ENCODE measurements at places on chromosomes 12 and 14.

- peak; percentile 77 for DNase-seq
Measured at GRCh38 chr12:46266869-46267574, 1.8 kb downstream of the SLC38A1 start.

GRCh38 chr14:59147007-59147406 is 41.5 kb upstream of the DAAM1 start:
- no peak for DNase-seq

- peak; percentile 67 for DNase-seq
Measured at GRCh38 chr12:54704202-54704601, 56.0 kb upstream of the DCD start.

DNA sequence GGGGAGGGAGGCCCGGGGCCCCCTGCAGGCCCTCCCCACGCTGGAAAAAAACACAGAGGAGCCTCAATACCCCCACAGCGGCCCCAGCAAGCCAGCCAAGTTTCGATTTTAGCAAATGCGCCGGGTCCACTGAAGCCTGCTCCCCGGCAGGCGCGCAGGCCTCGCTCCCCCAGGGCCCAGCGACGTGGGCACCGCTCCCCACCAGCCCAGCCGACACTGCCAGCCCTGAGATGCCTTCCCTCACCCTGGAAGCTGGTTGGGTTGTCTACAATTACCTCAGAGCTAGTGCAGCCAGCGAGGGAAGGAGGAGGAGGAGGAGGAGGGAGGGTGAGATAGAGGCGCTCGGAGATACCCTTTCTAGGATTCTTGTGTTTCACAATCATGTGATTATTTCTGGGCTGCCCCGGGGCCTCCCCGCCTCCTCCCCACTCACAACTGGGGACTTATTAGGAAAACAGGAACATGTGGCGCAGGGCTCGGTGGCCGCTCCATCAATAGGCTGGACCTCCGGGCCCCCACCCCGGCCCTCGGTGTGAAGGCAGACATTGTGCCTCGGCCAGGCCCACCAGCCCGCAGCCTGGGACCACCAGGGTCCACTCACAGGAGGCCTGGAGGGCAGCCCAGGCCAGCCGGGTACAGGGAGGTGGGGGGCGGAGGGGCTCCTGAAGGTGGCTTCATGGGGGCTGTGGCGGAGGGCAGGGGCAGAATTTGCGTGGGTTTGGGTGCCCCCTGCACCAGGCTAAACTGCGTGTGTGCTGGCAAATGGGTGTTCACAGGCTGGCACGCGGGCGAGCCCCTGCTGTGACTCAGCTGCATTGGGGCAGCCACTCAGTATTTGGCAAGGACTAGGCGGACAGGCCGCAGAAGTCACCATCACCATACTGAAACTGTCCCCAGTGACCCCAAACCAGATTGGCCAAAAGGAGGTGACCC is 109.9 kb downstream of the NCOR2 start:
- DNase-seq, result peak; percentile 89

GRCh38 chr12:54197431-54197909 is 8.7 kb upstream of the SMUG1 start:
- no peak for DNase-seq

DNA sequence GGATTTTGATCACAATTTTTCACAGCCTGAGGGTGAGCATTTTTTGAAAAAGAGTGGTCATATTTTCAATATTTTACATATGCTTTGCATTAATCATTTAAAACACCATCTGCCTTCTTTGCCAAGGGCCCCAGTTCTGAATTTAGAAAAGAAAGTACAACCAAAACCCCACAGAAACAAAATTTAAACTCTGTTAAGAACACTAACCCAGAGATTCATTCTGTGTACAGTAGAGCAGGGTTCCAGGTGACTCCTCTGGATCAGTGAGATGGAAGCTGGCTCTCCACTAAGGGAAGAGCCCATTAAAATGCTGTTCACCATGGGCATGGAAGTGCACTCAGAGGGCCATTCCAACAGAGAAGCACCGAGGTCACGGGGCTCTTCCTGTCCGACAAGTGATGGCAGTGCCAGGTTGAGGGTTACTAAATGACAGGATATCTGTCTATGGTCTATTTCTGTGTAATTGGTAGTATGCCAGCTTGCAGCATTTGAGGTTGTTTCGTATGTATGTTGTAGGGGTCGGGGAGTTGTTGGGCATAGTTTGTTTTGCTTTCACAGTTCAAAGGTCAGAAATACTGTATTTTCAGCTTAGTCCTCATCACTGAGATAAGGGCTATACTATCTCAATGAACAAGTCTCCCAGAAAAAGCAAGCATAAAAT is 95.9 kb downstream of the SLC35F4 start:
- no peak for DNase-seq

DNA sequence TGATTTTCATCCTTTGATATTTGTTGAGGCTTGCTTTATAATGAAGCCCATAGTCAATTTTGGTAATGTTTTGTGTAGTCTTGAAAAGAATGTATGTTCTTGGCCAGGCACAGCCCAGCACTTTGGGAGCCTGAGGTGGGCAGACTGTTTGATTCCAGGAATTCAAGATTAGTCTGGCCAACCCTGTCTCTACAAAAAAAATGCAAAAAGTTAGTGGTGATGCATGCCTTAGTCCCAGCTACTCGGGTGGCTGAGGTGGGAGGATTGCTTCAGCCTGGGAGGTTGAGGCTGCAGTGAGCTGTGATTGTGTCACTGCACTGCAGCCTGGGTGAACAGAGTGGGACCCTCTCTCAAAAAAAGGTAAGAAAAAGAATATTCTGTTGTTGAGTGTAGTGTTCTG is 10.8 kb downstream of the ETNK1 start:
- no peak for DNase-seq

DNA sequence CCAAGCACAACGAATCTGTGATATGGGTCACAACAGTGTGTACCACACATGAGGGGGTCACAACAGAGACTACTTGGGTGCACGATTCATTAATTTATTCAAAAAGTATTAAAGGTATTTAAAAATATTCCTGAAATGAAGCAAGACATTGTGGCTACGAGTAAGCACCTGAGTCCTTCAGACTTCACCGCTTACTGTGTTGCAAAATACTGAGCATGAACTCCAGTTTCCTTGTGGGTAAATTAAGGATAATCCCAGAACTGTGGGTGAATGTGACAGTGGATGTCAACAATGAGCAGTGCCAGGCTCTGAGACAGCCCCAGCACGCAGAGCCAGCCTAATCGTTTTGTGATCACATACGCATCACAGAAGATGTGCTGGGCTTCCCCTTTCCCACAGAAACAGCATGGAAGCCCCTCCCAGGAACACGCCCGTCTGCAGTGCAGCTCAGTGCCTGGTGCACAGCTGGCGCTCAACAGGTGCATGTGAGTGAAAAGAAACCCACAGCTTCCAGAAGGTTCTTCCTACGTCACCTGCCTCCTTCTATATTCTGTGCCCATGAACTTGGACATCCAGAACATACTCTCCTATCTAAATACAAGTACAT is 29.1 kb downstream of the CDC42BPB start:
- no peak for DNase-seq

GRCh38 chr12:108538146-108538545 is 22.8 kb downstream of the SART3 start:
- DNase-seq, result no peak

DNA sequence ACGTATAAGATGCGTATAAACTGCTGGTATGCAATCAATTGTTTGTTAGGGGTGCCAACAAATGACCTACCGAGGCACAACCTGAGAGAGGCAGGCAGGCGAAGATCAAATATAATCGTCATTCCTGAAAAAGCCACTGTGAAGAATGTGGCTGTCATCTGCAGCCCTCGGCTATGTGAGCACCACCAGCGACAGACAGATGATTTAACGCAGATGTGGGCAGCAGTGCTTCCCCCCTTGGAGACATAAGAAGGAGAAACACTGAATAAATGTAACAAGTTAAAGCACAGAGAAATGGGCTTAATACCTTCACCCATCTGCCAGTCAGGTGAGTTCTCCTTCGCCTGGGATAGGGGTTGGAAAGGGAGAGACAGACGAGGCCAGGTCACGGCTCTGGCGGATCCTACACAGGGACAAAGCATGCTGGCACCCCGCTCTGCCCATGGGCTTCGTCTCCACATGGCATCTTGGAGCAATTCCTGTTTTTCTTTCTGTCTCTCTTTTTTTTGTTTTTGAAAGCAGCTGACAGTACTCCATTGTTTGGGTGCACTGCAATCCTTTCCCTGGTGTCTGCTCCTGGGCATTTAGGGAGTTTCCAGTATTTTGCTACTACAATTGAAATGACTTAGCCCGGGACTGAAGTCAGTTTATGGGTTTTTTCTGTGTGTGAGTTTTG is 28.1 kb downstream of the TNFAIP2 start:
- DNase-seq, result no peak

DNA sequence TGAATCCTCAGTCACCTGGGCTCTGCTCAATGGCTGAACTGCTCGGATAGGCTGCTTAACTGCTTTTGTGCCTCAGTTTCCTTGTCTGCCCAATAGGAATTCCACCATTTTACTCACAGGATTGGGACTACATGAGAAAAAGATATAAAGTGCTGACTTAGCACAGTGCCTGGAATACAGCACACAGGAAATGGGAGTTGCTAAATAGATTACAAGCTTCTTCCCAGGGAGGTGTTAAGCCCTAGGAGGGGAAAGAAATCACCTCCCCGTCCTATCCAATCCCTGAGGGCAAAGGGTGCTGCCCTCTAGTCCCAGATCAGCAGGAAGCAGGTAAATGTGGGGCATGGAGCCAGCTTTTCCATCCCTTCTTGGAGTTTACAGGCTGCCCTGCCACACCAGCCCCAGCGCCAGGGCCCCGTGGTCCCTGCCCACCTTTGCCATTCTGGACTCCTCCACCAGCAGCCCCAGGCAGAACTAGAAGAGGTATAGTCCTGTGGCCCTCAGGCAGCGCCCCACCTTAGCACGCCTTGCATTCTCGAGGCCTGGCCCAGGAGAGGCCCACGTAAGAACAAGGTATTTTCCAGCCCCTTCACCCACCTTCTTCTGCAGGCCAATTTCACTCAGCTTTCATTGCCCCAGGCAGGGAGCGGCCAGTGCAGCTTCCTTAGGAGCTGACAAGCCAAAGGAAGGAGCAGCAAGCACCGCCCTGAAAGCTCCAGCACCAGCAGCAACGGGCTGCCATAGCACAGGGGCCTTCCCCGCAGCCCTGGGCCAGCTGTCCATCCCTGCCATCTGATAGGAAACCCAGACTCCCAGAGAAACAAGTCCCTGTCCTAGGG is 28.8 kb upstream of the RPLP0 start:
- DNase-seq, result no peak

DNA sequence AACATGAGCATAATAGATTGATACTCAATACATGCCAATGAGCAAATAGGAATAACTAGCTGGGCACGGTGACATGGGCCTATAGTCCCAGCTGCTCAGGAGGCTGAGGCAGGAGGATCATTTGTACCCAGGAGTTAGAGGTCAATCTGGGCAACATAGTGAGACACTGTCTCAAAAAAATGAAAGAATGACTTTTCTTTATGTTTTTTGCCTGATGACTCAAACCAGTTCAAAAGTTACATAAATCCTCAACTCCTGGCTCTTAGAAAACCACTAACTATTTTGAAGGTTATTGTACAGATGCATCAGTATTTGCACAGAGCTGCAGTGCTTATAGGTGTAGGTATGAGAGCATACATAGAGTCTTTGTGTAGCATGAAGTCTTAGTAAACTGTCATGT is 219.2 kb upstream of the RGS6 start:
- no peak for DNase-seq

DNA sequence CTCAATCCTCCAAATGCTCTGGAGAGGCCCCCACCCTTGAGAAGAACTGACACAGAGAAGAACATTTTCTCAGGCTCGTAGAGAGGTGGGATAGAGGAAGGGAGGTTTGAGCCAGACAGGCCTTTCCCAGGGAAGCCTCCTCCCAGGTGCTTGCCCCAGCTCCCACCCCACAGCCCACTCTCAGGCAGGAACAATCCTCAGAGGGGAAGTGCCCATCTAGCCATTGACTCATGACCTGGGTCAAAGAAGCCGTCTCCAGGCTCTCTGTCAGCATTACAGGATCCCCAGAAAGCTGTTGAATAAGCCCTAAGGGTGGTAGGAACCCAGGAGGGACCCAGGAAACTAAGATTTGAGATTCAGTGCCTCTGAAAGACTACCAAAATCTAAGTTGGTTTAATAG is 3.8 kb downstream of the AQP6 start:
- no peak for DNase-seq

DNA sequence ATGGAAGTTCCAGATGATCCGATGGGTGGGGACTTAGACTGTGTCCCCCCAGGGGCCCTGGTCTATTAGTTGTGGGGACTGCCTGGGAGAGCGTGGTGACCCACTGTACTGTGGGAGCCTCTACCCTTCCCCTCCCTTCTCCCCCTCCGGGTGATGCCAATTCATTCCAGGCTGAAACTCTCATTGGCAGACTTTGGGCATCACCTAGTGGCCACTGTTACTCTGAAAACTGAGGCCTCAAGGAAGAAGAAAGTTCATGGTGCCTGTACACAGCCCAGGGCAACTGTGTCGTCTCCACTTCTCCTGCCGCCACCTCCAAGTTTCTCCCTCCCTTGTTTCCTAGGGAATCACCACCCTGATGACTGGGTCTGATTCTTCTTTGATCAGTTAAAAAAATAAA is 173.6 kb upstream of the ALG10B start:
- DNase-seq, result no peak

- DNase-seq, result no peak
Measured at GRCh38 chr12:96352161-96352835, 47.9 kb downstream of the CDK17 start.

DNA sequence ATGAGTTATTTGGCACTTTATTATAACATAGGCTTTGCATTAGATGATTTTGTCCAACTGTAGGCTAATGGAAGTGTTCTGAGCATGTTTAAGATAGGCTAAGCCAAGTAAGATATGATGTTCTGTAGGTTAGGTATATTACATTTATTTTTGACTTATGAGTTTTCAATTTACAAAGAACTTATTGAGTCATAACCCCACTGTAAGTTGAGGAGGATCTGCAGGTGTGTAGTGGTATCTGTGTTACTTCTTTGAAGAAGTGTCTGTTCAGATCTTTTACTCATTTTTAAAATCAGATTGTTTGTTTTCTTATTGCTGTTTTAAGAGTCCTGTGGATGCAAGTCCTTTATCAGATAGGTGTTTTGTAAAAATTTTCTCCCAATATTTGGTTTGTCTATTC is 329.2 kb downstream of the RAD51B start:
- no peak for DNase-seq

- DNase-seq, result peak; percentile 74
Measured at GRCh38 chr12:12349711-12350665, at the start of gene MANSC1. TSS of gene MANSC1 (minus strand) at chr12:12350242. CDS start at chr12:12343314, 6,928 bp downstream.

DNA sequence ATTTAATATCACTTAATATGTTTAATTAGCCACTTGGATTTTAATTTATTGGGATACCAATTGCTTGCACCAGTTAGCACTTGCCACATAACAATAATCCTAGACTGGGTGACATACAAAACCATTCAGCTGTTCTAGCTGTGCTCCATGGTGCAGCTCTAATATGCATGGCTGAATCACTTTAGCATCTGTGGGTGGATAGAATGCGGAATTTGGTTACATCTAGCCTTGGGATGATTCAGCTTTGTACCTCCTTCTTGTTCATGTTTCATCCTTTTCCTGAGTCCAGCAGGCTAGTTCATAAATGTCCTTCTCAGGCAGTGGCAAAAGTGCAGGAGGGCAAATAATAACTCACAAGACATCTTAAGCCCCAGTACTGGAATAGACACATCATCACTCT is 1263.0 kb downstream of the LRFN5 start:
- no peak for DNase-seq

- DNase-seq, result peak; percentile 46
Measured at GRCh38 chr12:1630133-1630826, 1.2 kb downstream of the WNT5B start.

Measured in hematopoietic multipotent progenitor cell treated with erythropoietin and hydrocortisone succinate and interleukin-3 and kit ligand, for 4 days (in vitro differentiated cells).